Testis (tissue), 5 donors: ENCODE measurements at places on chromosomes 13 and 19.

DNA sequence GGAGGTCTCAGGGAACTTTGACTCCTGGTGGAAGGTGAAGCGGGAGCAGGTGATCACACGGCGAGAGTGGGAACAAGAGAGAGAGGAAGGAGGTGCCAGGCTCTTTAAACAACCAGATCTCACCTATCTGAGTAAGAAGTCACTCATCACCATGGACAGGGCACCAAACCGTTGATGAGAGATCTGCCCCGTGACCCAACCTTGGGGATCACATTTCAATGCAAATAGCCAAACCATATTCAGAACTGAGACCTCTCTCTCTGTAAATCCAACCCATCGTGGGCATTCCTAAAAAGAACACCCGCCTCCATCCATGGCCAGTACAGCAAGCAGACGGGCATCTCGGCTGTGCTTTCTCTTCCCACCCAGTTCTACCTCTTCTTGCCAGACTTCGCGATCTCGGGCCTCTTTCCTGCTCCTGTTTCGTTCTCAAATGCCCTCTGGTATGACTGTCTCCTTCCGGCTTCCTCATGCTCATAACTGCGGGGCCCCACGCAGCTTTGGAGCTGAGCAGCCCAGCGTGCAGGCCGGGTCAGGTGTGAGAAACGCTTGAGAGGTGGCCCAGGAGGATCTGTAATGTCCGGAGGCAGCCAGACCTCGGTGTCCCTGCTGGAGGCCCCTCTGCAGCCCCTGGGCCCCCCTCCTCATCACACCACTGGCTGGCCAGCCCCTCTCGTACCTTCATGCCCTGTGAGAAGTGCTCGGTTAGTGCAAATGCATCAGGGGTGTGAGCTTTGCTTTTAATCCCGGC is 97.0 kb upstream of the GPR183 start:
- no peak for DNase-seq

DNA sequence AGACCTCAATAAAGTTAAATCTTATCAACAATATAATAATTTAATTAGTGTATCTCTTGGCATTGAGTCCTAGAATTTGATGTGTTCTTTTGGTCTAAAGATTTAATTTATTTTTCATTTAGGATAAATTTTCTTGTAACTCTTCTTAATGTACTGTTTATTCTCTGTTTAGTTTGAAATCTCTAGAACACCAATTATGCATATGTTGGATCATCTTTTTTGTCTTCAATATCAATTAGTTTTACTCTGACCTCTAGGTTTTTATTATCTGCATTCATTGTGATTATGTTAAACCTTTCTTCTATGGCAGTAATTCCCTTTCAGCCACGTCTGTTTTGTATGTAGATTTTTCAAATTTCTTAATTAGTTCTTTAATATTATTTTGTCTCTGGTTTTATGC is 93.8 kb upstream of the ARHGEF7 start:
- no peak for DNase-seq

DNA sequence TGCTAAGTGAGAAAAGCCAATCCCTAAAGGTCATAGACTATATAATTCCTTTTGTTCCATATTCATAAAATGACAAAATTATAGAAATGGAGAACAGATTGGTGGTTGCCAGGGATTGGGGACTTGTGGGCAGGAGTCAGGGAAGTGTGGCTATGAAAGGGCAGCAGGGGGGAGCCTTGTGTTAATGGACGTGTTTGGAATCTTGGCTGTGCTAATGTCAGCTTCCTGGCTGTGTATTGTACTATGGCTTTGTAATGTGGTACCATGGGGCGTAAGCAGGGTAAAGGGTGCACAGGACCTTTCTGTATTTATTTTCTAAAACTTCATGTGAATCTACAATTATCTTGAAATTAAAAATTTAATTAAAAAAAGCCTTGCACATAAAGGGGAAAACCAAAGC is 248.5 kb downstream of the UQCRFS1 start:
- no peak for DNase-seq

DNA sequence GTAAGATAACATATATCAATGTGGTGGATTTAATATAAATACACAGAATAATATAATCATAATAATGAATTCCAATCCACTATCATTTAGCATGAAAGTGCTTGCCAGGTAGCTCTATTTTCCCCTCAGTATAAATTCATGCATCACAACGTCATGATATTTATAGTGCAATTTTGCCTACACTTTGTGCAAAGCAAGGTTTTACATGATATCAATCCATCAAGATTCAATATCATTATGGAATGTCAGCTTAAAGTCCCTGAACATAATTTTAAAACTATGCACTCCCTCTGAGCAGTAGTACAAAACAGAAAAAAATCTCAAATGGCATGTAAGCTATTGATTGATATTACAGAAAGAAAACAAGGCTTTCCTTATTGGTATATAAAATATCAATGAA is 962.2 kb upstream of the PCDH20 start:
- DNase-seq = no peak

DNA sequence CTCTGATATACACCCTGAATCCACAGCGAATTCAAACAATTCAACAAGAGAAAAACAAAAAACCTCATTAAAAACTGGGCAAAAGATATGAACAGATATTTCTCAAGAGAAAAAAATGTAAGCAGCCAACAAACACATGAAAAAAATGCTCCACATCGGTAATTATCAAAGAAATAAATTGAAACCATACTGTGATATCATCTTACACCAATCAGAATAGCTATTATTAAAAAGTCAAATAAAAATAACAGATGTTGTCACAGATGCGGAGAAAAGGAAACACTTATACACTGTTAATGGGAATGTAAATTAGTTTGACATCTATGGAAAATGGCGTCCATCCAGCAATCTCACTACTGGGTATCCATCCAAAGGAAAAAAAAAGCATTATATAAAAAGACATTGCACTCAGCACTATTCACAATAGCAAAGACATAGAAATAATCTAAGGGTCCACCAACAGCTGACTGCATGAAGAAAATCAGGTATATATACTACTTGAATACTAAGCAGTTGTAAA is 1495.0 kb upstream of the PCDH20 start:
- no peak for DNase-seq

- DNase-seq = no peak
Measured at GRCh38 chr19:57106722-57107235, 13.0 kb upstream of the USP29 start.

DNA sequence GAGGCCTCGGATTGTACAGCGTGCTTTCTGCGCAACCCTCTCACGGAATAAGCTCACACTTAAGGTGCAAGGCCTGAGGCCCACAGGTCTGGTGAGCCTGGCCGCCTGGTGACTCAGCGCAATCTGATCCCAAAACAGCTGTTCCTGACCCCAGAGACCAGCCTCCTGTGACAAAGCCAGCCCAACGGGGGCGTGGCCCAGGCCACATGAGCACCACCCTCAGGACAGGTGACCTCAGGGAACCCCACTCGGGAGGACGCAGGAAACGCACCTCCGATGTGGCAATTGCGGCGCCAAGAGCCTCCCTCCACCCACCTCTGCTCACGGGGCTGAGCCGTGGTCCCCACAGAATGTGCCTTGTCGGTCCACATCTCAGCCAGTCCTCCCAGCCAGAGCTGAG is 26.4 kb downstream of the GRTP1 start:
- DNase-seq = no peak

- no peak for DNase-seq
Measured at GRCh38 chr13:112867301-112867711, 101.7 kb upstream of the MCF2L start.

DNA sequence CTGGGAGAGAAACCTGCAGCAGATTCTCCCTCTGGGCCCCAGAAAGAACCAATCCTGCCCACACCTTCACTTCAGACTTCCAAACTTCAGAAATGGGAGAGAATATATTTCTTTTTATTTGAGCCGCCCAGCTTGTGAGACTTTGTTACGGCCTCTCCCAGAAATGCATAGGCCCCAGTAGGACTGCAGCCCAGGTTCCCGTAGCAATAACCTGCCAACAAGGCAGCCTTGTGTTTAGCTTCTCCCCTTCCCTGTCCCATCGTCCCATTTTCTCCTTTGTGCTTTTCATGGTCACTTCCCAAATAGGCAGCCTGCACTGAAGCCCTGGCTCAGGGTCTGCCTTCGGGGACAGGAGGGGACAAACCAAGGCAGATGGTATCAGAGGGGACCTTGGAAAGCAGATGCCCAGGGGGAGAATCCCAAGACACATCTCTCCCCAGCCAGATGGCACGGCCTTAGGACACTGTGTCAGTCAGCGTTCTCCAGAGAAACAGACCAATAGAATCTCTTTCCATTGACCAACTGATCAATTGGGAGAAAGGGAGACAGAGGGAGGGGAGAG is 3.7 kb upstream of the ARHGEF7 start:
- DNase-seq = no peak

GRCh38 chr13:35894636-35895035 is 236.5 kb downstream of the DCLK1 start:
- no peak for DNase-seq
